GM12878 (cell line): ENCODE measurements at places on chromosomes 7 and 10. TPM values are rescaled to one million over a fixed set of nuclear protein-coding genes. Genes with fewer than 3 reads are reported as not detected.

DNA sequence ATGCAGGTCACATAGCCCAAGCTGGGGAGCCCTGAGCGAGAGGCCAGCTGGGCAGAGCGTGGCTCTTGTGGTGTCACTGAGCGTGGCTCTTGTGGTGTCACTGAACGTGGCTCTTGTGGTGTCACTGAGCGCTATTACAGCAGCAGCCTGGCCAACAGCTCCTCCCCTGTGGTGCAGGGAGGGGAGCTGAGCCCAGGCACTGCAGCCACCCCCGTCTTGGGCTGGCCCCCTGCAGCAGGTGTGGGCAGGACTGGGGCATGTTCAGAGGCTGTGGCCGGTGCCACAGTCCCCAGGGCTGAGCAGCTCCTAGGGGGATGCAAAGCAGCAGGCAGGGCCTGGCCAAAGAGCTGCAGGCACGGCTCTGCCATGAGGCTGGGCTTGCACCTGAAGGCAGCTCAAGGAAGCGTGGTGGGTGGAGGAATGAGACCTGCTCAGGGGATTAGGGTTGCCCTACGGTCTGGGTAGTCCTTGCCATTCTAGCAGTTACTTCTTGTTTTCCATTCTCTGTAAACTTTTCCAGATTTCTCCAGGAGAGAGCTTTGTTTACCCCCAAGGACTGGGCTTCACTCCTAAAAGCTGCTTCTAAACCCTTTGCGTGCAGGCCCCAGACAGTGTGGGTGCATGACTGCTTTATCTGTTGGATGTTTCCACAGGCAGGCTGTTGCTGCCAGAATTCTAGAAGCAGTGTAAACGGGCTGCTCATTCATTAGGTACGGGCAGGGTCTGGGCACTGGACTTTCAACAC is 29.2 kb downstream of the ZNF783 start:
- no peak overlapping the region for H3K4me3 ChIP-seq
- H3K27me3 ChIP-seq: no peaks in the 10 kb centered on the region
- no peak overlapping the region for H3K27ac ChIP-seq
- H3K4me1 ChIP-seq: no peaks in the 10 kb centered on the region
- peaks cover 1% of the 10 kb centered on the region; the same call in 1 of the 2 replicates for H3K36me3 ChIP-seq

- H3K27me3 ChIP-seq: no peaks in the 10 kb centered on the region
- H3K4me1 ChIP-seq: no peaks in the 10 kb centered on the region
- H3K36me3 ChIP-seq: no peaks in the 10 kb centered on the region; the same call in none of the 2 replicates
- no peak overlapping the region for H3K27ac ChIP-seq
These were observed 13.3 kb upstream of the TMEM248 start for GRCh38 chr7:66907731-66908130.

DNA sequence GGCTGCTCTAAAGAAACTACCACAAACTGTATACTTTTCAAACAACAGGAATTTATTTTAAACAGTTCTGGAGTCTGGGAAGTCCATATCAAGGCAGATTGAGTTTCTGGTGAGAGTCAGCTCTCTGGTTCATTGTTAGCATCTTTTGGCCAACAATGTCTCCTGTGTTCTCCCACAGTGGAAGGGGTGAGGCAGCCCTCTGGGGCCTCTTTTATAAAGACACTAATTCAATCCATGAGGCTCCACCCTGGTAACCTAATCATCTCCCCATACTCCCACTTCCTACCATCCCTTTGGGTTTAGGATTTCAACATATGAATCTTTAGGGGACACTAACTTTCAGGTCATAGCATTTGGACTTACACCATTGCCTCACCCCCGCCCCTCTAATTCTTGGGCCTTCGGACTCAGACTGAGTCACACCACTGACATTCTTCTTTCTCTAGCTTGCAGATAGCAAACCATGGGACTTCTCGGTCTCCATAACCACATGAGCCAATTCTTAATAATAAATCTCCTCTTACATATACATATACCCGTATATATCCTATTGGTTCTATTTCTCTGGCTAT is 64.3 kb upstream of the ANTXRL start:
- H3K27me3 ChIP-seq: no peaks in the 10 kb centered on the region
- no peaks in the 10 kb centered on the region for H3K36me3 ChIP-seq

GRCh38 chr10:123323884-123324283 is 169.7 kb downstream of the BUB3 start:
- no peak for DNase-seq
- no peak overlapping the region for H3K27ac ChIP-seq
- no peak overlapping the region for H3K4me3 ChIP-seq
- no peaks in the 10 kb centered on the region for H3K36me3 ChIP-seq
- H3K27me3 ChIP-seq: no peaks in the 10 kb centered on the region
- H3K4me1 ChIP-seq: peaks cover 48% of the 10 kb centered on the region

DNA sequence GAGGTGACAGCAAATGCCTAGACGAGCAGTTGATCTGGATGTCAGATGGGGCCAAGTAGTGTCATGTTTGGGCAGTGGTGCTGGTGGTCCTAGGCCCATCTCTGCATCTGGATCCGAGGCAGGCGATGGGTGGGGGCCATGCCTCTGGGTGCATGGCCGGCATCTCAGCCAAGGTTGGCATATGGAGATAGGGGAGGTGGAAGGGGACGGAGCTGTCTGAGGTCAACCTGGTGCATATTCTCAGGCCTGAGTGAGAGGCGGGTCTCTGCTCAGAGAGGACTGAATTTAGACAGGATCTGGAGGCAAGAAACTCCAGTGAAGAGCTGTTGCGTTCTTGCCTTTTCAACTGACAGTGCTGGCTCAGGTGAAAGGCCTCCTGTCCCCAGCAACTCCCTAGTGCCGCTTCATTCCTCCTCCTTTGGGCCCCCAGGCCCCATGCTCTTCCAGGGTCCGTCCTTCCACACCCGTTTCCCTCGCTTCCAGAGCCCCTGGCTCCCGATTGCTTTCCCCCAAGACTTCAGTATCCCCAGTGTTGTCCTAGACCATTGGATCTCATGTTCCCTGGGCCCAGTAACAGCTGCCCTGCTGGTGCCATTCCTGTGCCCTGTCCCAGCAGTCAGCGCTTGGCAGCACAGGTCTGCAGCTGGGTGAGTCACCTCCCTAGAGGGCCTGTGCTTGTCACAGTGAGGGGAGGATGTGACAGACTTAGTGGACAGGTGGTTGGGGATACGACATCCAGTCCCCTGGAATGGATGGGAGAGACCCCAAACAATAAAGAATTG is 32.6 kb downstream of the GBX1 start:
- H3K4me1 ChIP-seq: no peaks in the 10 kb centered on the region
- 0 out of 2 replicates have a peak, but pooled peaks cover 3% of the 10 kb centered on the region for H3K36me3 ChIP-seq
- H3K27ac ChIP-seq: no peak overlapping the region

GRCh38 chr7:20194343-20194995 is 22.7 kb downstream of the MACC1 start:
- DNase-seq: no peak
- peak overlapping the region; percentile 63 for H3K27ac ChIP-seq
- H3K4me1 ChIP-seq: peaks cover 29% of the 10 kb centered on the region
- peaks cover 3% of the 10 kb centered on the region; the same call in 1 of the 2 replicates for H3K36me3 ChIP-seq
- H3K4me3 ChIP-seq: no peak overlapping the region

DNA sequence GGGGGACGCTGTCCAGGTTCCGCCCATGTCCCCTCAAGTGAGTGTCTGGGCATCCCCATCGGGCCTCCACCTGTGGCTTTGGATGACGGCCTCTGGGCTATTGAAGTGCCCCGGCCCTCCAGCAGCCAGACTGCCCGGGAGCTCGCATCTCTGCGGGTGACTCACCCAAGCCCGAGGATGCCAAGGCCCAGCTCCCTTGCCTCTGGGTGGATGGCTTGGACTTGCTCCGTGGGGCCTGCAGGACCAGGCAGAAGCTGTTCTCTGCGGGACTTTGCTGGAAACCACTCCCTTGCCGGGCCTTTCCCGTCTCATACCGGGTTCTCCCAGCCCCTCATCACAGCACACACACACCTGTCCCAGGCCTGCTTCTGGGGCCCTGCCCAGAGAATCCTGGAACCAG is 22.4 kb downstream of the DPYSL4 start:
- no peaks in the 10 kb centered on the region for H3K27me3 ChIP-seq
- no peak for DNase-seq
- no peak overlapping the region for H3K27ac ChIP-seq
- H3K36me3 ChIP-seq: no peaks in the 10 kb centered on the region
- H3K4me1 ChIP-seq: no peaks in the 10 kb centered on the region

DNA sequence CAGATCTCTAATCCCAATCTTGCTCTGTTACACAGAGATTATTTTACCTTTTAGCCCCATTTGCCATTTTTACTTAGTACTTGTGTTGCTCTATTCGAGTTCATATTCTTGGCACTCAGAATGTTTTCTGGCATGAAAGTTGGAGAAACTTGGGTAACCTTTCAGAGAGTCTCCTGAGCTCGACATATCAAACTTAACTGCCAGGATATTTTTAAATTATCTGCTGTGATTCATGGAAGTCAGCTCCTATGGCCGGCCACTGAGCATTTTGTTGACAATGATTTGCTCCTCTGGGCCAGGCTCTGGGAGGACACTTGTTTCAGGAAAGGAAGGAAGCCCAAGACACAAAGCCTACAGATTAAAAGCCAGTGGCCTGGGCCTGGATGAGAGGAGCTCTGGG is 396.7 kb downstream of the TNS3 start:
- no peak overlapping the region for H3K27ac ChIP-seq
- no peaks in the 10 kb centered on the region for H3K27me3 ChIP-seq
- no peaks in the 10 kb centered on the region for H3K4me1 ChIP-seq
- H3K36me3 ChIP-seq: no peaks in the 10 kb centered on the region

GRCh38 chr7:151724250-151724915 is 152.5 kb downstream of the PRKAG2 start:
- no peak overlapping the region for H3K4me3 ChIP-seq
- no peaks in the 10 kb centered on the region for H3K36me3 ChIP-seq
- DNase-seq: no peak
- H3K27me3 ChIP-seq: no peaks in the 10 kb centered on the region; the same call in none of the 2 replicates
- H3K27ac ChIP-seq: no peak overlapping the region
- H3K4me1 ChIP-seq: no peaks in the 10 kb centered on the region; the same call in 1 of the 2 replicates

- H3K36me3 ChIP-seq: no peaks in the 10 kb centered on the region
- no peaks in the 10 kb centered on the region for H3K27me3 ChIP-seq
- H3K4me3 ChIP-seq: no peak overlapping the region
- no peak for DNase-seq
These were observed 104.7 kb upstream of the PRR15 start for GRCh38 chr7:29458933-29459332.

- no peaks in the 10 kb centered on the region for H3K27me3 ChIP-seq
- H3K4me3 ChIP-seq: no peak overlapping the region
- peaks cover 7% of the 10 kb centered on the region for H3K4me1 ChIP-seq
- no peak overlapping the region for H3K27ac ChIP-seq
- no peaks in the 10 kb centered on the region for H3K36me3 ChIP-seq
These were observed 50.6 kb upstream of the GJD4 start for GRCh38 chr10:35554461-35555056.

HOXA1 gene
- total RNA-seq: 0.23 TPM in 1 of 2 replicates, not detected in the other

SLC29A4 gene
- total RNA-seq: 0.45 and 0.72 TPM in 2 replicates

STEAP1 gene
- total RNA-seq: 2.1 and 3.2 TPM in 2 replicates

VKORC1L1 gene
- 15.0 and 16.1 TPM in 2 replicates for total RNA-seq

LRRC61 gene
- 28.9 and 31.1 TPM in 2 replicates for total RNA-seq

PRKCQ gene
- 0.93 and 0.97 TPM in 2 replicates for total RNA-seq

KIN gene
- total RNA-seq: 6.8 and 8.3 TPM in 2 replicates

ACHE gene
- 5.0 and 5.1 TPM in 2 replicates for total RNA-seq
